Astrocyte (in vitro differentiated cells and primary cell): ENCODE measurements at places on chromosomes 2 and 18.
A peak's percentile ranks its signal among the peaks of the same experiment; 100 is the strongest.

- DNase-seq = peak; percentile 85
Measured at GRCh38 chr2:102025016-102025501, 33.3 kb downstream of the IL1R2 start.

- DNase-seq = no peak
Measured at GRCh38 chr2:6971502-6971901, 54.3 kb downstream of the RNF144A start.

DNA sequence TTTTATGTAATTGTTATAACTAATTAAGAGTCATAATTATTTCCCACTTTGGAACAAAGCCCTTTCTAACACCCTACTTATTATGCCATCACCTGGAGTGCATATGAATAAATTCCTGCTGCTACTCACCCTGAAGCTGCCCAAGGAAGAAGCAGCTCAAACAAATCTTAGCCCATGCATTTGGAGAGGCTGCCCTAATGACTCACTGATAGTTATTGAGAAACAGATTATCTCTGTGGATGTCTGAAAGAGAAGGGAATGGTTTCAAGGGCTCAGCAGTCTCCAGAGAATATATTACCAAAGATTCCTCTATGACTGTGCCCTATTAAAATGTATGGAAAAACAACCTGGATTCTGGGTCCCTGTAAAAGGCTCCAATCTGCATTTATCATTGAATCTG, 81.0 kb downstream of the GPR39 start:
- DNase-seq = no peak

- DNase-seq = no peak
Measured at GRCh38 chr18:22939649-22940048, 6.5 kb downstream of the RBBP8 start.

GRCh38 chr18:13539050-13539449, 187.3 kb downstream of the FAM210A start:
- DNase-seq = no peak

- DNase-seq = no peak
Measured at GRCh38 chr2:238113611-238114010, 13.5 kb downstream of the ESPNL start.

- peak; percentile 45 for DNase-seq
Measured at GRCh38 chr2:220334210-220334609, 706.8 kb downstream of the SLC4A3 start.

GRCh38 chr2:45885171-45885621, 233.7 kb downstream of the PRKCE start:
- peak; percentile 41 for DNase-seq

GRCh38 chr18:64380117-64380516, 231.2 kb upstream of the LINC00305 start:
- DNase-seq = no peak

DNA sequence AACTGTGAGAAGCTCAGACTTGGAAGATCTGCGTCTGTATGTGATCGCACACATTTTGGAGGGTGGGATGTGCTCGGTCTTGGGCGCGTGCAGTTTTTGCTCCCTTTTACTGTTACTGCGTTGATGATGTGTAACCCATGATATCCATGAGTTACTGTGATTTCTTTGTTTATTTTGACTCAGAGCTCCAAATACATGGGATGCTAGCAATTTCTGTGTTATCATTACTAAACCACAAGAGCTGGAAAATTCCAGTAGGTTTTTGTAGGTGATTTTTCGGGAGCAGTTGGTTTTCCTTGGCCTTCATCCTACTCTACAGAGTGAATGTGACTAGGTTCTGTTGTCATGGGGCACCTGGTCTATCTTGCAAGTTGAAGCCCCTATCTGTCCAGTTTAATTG, 124.2 kb downstream of the AGAP1 start:
- DNase-seq = peak; percentile 91

GRCh38 chr2:28224648-28225472, 167.8 kb upstream of the FOSL2 start:
- DNase-seq = peak; percentile 97

DNA sequence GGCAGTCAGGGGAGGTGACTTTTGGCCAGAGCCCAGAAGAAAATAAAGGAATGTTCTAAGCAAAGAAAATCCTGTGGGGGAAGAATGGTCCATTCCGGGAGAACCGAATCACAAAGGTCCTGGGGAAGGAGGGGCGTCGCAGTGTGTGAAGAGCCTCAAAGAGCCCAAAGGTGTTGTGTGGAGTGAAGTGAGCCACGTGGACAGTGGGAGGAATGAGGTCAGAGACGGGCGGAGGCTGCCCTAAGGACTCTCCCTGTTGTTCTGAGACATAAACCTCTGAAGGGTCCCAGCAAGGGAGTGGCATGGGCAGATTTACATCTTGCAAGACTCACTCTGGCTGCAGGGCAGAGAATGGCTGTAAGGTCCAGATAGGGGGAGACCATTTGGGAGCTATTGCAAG, 91.3 kb upstream of the SEC11C start:
- no peak for DNase-seq

DNA sequence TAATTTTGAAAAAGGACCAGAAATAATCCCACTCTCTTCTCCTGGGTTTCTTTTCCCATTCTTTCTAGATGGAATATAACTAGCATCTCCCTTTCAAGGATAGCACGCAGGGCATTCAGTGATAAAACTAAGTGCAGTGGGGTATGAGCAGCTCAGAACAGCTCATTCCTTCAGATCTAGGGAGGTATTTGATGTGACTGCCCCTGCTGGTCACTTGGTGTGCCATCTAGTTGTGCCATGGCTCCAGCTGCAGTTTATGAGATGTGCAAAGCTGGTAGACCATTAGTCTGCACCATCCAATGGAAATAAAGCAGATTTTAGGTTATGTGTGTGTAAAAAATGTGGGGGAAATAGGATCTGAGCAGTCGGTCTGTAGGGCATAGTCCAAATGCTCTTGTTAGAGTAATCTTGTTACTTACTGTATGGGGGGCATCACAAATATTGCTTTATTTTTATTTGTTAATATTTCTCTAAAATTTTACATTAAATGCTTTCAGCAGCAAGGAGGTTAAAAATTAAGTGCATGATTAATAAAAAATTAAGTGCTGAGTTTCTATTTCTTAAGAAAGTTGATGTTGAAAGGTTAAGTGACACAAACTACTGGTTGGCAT, 38.9 kb downstream of the CTAGE1 start:
- no peak for DNase-seq

GRCh38 chr2:70458661-70459060, 95.0 kb downstream of the TGFA start:
- DNase-seq = no peak

DNA sequence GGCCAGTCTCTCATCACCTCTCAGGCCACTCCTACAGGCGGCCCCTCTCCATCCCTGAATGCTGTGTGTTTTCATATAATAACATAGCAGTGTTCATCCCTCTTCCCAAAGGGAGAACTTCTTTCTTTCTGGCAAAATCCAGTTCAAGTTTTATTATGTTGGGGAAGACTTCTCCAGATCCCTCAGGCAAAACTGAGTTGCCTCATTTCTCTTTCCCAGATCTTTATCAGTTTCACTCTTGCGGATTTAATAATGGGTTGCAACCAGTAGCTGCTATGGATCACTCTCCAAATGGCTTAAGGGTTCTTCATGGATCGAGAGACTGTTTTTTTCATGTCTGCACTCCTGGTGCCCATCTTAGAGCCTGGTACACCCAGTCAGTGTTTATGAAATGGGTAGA, 129.9 kb downstream of the FHOD3 start:
- no peak for DNase-seq
